ENCODE measurements at places on chromosomes 3 and 15.

- DNase-seq = no peak
Observed at GRCh38 chr3:119541547-119541946, 17.9 kb downstream of the CD80 start.

DNA sequence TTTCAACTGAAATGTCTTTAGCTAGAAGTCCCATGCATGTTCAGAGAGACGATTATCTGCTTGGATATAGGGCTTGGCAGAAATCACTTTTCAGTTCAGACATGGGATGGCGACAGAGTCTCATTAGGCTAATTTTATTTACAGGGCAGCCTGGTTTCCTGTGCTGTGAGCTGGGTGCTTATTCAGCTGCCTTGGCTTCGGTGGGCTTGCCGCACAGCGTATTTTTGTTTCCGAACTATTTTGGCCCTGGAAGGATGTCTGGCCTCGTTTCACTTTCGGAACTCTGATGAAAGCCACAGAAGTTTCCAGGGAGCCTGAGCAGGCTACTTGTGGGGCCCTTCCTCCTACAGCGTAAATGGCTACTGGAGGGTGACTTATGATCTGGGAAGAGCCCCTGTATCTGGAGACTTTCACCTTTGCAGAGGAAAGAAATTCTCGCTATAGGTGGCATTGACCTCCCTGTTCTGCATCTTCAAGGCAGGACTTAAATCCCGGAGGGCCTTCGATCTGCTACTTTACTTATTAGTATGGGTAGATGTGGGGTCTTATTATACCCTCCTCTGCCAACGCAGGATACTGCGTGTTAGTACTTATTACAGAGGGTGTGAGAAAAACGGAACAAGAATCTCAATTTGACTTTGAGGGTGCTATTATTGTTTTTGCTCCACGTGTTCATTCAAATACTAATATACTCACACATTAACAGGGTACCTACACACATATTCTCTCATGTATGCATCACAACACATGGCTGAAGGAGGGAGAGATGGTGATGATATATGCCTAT lies 364.0 kb upstream of the RBMS3 start:
- DNase-seq = peak; percentile 83

DNA sequence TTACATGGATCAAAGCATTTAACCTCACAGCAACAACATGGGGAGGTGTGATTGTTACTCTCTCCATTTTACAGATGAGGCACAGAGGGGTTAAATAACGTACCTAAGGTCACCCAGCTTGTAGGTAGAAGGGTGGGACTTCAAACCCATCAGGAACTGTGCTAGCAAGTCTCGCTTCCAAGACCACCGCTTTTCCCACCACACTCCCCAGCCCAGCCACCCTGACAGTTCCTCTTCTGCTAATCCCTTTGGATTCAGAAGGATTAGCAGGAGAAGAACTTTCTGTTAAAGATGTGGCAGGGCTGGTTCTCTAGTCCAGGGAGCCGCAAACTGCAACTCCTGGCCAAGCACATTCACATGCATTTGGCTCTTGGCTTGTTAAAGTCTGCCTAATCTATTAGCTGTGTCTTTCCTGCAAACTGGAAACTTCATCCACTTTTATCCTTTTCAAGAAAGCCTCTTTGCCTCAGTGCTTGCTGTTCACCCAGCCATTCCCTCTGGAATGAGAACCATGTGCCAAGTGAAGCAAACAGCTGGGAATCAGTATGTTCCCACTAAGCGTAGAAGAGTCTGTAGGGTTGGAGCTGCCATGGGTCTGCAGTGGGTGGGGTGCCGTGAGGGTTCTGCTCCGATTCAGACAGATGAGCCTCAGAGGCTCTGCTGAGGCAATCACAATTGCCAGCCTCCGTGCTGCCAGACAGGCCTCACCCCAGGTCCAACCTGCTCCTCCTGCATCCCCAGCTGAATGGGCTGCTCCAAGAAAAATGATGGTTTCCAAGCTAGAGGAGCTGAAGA lies 44.6 kb downstream of the POMGNT2 start:
- DNase-seq = no peak

DNA sequence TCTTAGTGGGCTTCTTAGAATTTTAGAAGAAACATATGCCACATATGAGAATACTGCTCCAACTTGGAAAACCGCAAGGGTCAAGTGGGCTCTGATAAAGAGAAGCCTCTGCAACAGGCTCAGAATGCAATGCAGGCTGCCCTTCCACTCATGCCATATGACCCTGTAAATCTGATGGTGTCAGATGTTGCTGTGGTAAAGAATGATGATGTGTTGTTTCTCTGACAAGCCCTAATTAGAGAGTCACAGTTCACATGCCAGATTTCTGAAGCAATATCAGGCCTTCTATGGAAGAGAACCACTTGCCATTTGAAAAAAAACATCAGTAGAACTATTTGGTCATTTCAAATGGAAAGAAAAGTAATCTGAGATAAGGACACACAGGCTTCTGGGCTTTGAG lies 749.6 kb downstream of the AGBL1 start:
- no peak for DNase-seq

DNA sequence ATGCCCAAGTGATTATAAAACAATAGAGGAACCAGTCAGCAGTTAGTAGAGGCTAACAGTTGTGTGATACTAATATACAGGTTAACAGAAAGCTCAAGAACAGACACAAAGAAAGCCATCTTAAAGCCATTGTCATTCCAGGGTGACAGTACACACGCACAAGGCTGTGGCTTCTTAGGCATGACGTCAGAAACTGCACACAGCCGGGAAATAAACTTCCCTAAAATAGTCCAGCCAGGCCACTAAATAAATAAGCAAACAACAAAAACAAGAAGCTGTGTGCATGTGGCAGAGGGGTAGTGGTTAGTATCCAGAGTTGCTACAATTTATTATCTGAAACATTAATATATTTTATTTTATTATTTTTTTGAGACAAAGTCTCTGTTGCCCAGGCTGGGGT lies 49.8 kb downstream of the PPCDC start:
- no peak for DNase-seq

GRCh38 chr3:16589867-16590624 lies 15.2 kb downstream of the DAZL start:
- DNase-seq = no peak

DNA sequence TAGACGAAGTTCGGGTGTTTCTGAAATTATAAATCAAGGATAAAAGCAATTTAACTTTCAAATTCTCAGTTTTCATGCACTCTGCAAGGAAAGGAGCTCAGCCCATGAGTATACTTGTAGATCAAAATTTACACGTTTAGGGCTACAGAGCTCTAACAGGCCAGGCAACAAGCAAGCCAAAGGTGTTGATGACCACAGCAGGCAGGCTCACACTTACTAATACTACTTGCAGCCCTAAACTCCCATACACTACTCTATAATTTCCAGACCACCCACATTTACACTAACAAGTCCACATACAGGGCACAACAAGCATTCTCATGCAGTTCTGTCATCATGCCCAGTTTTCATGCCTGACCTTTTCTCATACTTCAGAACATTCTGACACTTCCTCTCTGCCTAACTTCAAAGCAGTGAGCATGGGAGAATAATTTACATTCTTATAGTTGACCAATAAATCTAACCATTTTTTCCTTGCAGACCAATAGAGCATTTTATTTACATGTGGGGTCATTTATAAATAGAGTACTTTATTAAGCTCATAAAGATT lies 124.7 kb upstream of the FRMD4B start:
- DNase-seq = peak; percentile 34

GRCh38 chr15:63473749-63473998 lies 30.7 kb upstream of the USP3 start:
- DNase-seq = no peak

- DNase-seq = no peak
Observed at GRCh38 chr3:167318306-167318705, 61.8 kb downstream of the ZBBX start.

- no peak for DNase-seq
Observed at GRCh38 chr15:56098195-56098863, 104.9 kb upstream of the NEDD4 start.

DNA sequence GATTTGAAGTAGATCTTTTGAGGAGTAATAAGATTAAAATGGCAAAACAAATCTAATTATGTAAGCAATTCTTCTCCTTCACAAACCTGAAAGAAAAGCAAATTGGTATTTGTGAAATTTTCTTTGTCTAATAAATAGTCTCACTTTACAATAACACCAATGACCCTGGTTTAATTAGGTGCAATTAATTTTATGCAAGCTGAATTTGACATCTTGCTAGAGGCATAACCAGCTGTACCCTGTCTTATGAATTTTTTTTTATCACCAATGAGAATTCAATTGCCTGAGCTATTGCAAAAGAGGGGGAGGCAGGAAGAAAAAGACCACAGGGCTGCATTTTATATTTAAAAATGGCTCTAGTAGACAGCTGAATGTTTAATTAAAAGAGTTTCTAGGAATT lies 113.5 kb upstream of the IL12A start:
- DNase-seq = no peak

DNA sequence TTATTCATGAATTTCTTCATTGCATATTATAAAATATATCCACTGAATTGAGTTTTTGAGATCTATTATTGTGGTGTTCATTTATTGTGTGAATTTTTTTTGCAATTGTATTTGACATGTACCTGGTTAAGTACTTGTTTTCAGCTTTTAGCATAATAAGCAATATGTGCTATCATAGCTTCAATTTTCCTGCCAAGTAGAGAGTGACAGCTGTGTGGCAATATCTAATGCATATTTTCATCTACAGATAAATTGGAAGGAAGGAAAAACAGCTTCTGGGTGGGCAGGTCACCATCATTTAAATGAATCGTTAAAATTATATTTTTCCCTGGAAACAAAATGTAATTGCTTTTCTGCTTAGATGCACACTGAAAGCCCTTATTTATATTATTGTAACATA lies 296.9 kb downstream of the EPHA6 start:
- DNase-seq = no peak

DNA sequence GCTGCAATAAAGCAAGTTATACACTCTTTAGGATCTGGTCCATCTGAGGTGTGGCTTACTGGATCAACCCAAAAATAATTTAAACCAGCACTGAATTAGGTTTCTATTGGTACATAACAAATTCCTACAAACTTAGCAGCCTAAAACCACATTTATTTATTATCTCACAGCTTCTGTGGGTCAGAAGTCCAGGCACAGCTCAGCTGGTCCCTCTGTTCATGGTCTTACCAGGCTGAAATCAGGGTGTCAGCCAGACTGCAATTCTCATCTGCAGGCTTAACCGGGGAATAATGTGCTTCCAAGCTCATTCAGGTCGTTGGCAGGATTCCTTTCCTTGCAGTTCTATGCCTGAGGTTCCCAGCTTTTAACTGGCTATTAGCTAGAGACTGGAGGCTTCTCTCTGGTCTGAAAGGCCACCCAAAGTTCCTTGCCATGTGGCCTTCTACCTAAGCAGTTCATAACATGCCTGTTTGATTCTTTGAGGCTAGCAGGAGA lies 477.4 kb upstream of the WNT5A start:
- DNase-seq = no peak

DNA sequence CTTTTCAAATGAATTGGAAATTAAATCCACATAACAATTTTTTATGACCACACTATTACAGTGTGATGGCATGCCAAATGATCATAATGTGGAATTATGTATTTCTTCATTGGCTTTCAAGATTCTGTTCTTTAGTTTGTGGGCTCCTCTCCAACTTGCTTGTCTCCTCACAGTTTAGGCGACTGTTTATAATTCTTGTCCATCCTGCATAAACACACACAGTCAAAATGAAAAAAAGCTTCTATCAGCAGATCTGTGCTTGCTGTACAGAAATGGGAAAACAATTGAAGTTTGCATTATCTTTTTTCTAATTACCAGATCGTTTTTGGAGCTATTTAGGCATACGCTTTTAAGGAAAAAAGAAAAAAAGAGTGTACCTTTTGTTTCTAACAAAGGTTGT lies 37.0 kb downstream of the OPA1 start:
- no peak for DNase-seq

DNA sequence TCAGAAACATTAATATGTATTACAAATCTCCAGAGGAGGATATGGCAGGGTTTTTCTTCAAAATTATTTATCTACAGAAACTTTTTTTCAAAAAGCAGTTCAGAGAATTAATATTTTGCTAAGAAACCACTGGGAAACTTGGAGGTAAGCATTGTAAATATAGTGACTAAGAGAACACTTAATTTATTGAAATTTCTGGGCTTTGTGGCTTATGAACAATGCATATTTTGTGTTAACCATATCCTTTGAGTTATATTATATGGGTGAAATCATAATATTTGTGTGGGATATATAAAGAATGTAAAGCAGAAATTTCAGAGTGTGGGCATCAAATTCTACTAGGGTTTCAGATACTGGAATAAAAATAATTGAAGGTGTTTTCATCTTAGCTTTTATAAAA lies 1059.2 kb downstream of the ZPLD1 start:
- DNase-seq = peak; percentile 43

GRCh38 chr15:75620058-75620820 lies 5.3 kb downstream of the SNUPN start:
- DNase-seq = peak; percentile 85

Data from fibroblast of upper back skin (primary cell).